ENCODE measurements at places on chromosomes 1 and 21.

GRCh38 chr1:84918726-84919336 is 25.8 kb upstream of the LPAR3 start:
- H3K27me3 ChIP-seq = no peaks in the 10 kb centered on the region
- H3K27ac ChIP-seq = no peak overlapping the region
- no peak for DNase-seq
- H3K36me3 ChIP-seq = no peaks in the 10 kb centered on the region

GRCh38 chr1:212381397-212382035 is 33.2 kb downstream of the PACC1 start:
- H3K36me3 ChIP-seq = peaks cover 92% of the 10 kb centered on the region
- no peak overlapping the region for H3K27ac ChIP-seq
- H3K4me3 ChIP-seq = no peak overlapping the region
- no peaks in the 10 kb centered on the region for H3K4me1 ChIP-seq
- H3K27me3 ChIP-seq = no peaks in the 10 kb centered on the region

DNA sequence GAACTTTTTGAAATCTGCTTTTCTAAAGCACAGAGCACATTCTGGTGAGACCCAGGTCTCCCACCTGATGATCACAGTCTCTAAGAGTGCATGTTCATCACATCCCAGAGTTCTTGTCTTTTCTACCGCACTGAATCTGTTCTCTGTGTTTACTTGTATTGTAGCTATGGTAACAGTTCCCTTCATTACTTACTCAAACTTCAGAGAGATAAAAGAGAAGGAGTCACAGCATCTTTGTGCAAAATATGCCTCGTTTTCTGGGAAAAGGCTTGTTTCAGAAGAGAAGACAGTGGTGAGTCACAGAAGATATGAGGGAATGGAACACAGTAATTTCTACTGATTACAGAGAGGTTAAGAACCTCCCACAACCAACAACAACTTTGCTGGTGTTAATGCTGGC is 580.6 kb downstream of the PLA2G4A start:
- H3K27me3 ChIP-seq = no peaks in the 10 kb centered on the region
- no peak overlapping the region for H3K4me3 ChIP-seq
- no peak for DNase-seq
- H3K27ac ChIP-seq = peak overlapping the region; percentile 66
- H3K36me3 ChIP-seq = no peaks in the 10 kb centered on the region

DNA sequence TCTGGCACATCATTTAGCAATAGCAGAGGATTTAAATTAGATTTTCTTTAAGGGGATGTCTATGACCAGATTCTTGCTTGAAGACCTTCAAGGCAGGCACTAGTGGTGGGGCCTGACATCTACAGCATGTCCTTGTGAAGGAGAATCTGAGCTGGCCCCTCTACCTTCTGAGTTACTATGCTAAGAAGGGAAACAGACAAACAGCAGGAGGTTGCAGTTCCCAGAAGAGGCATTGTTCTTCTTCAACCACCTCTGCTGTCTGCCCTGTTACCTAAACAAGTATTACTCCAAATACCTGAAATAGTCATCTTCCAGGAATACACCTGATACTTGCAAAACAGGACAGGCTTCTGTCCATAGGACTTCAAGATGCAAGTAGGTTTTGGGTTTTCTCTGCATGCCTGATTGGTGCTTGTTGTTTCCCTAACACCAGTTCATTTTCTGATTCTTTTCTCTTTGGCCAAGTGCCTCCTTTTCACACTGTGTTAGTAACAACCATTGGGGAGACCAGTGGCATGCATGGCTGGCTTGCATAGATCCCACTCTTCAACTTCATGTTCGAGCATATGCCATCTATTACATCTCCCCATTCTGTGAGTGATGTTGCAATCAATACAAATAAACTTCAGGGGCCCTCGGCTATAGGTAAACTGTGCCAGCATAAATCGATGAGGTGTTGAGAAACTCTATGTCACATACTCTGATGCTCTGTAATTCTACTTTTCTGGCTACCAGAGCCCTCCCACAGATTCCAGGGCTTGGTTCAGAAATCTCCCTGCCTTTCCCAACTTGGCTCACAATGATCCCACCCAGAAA is 93.0 kb upstream of the DUSP10 start:
- H3K27me3 ChIP-seq = no peaks in the 10 kb centered on the region
- H3K4me1 ChIP-seq = no peaks in the 10 kb centered on the region
- DNase-seq = no peak
- H3K27ac ChIP-seq = no peak overlapping the region
- H3K4me3 ChIP-seq = no peak overlapping the region

DNA sequence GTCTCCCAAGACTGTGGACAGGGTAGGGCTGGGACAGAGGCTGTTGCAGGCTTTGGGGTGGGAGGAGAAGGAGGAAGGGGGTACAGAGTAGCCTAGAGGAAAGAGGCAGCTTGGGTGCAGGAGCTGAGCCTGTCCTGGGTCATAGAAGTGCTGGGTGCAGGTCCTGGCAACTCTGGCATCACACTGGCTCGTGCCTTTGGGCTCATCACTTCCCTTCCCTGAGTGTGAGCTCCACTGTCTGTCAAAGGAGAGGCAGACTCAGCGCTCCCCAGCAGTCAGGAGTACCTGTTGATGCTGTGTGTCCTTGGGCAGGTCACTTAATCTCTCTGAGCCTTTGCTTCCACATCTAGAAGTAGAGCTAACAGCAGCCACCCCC is 157.1 kb downstream of the PTPRU start:
- no peaks in the 10 kb centered on the region for H3K27me3 ChIP-seq
- DNase-seq = no peak
- no peaks in the 10 kb centered on the region for H3K36me3 ChIP-seq

GRCh38 chr21:46163380-46163779 is 8.0 kb upstream of the FTCD start:
- H3K27me3 ChIP-seq = no peaks in the 10 kb centered on the region
- no peaks in the 10 kb centered on the region for H3K4me1 ChIP-seq
- DNase-seq = no peak
- H3K4me3 ChIP-seq = no peak overlapping the region
- H3K36me3 ChIP-seq = no peaks in the 10 kb centered on the region
- no peak overlapping the region for H3K27ac ChIP-seq

GRCh38 chr21:46001821-46002681 is 20.5 kb downstream of the COL6A1 start:
- no peak overlapping the region for H3K4me3 ChIP-seq
- H3K27me3 ChIP-seq = no peaks in the 10 kb centered on the region
- no peak for DNase-seq

DNA sequence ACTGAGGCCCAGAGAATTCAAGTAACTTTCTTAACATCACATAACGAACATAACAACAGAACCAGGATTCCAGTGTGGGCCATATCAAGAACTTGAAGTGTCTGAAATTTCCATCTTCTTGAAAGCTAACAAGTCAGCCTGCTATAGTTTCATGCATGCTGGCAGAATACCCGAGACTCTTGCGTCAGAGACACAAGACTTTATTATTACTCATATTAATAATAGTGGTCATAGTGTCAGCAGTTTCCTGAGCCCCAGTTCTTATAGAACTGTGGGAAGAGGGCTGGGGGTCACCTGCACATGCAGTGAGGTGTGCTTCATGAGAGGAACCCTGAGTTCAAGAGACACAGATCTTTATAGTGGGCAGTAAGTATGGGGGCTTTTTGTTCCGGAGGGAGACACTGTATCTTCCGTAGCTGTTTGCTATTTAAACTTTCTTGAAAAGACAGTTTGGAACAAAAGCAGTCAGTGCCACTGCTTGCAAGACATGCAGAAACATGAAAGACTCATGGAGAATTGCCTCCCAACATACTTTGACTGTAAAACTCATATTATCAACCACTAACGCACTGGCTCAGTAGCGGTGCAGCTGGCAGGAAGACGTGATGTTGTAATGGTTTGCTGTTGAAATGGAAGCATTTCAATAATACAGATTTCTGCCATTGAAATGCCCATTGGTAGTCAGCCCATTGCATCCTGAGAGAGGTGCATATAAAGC is 339.2 kb downstream of the ADGRL2 start:
- no peaks in the 10 kb centered on the region for H3K27me3 ChIP-seq
- no peaks in the 10 kb centered on the region for H3K4me1 ChIP-seq
- no peaks in the 10 kb centered on the region for H3K36me3 ChIP-seq
- H3K4me3 ChIP-seq = no peak overlapping the region
- no peak for DNase-seq

- no peak overlapping the region for H3K4me3 ChIP-seq
- H3K27me3 ChIP-seq = no peaks in the 10 kb centered on the region
- DNase-seq = peak; percentile 43
- H3K4me1 ChIP-seq = no peaks in the 10 kb centered on the region
- peaks cover 99% of the 10 kb centered on the region for H3K36me3 ChIP-seq
Observed at GRCh38 chr1:156797212-156797871, 19.3 kb downstream of the SH2D2A start.

GRCh38 chr1:206663362-206663761 is 21.3 kb upstream of the MAPKAPK2 start:
- peaks cover 3% of the 10 kb centered on the region for H3K27me3 ChIP-seq
- no peak overlapping the region for H3K27ac ChIP-seq
- H3K4me3 ChIP-seq = no peak overlapping the region
- peaks cover 11% of the 10 kb centered on the region for H3K4me1 ChIP-seq

GRCh38 chr21:17343055-17343454 is 169.8 kb upstream of the CXADR start:
- H3K4me1 ChIP-seq = no peaks in the 10 kb centered on the region
- no peaks in the 10 kb centered on the region for H3K27me3 ChIP-seq
- H3K4me3 ChIP-seq = no peak overlapping the region
- peak; percentile 58 for DNase-seq
- H3K27ac ChIP-seq = no peak overlapping the region

DNA sequence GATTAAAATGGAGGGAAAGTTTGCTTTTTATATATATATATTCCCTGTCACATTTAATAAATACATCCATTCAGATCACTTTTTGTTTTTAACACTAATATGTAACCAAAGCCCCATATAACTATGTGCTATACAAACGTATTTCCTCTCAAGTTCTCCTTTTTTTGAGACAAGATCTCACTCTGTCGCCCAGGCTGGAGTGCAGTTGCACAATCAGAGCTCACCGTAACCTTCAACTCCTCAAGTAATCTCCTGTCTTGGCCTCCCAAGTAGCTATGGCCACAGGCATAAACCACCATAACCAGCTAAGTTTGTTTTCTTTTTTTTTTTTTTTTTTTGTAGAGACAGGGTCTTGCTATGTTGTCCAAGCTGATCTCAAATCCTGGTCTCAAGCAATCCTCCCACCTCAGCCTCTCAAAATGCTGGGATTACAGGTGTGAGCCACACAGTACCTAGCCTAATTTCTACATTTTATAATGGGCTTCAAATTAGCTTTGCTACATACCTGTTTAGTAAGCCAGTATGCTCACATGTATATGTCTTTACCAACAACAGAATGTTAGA is 120.0 kb downstream of the TGFBR3 start:
- no peak overlapping the region for H3K27ac ChIP-seq
- DNase-seq = no peak
- H3K4me3 ChIP-seq = no peak overlapping the region
- H3K36me3 ChIP-seq = no peaks in the 10 kb centered on the region
- H3K27me3 ChIP-seq = no peaks in the 10 kb centered on the region
- peaks cover 24% of the 10 kb centered on the region for H3K4me1 ChIP-seq

DNA sequence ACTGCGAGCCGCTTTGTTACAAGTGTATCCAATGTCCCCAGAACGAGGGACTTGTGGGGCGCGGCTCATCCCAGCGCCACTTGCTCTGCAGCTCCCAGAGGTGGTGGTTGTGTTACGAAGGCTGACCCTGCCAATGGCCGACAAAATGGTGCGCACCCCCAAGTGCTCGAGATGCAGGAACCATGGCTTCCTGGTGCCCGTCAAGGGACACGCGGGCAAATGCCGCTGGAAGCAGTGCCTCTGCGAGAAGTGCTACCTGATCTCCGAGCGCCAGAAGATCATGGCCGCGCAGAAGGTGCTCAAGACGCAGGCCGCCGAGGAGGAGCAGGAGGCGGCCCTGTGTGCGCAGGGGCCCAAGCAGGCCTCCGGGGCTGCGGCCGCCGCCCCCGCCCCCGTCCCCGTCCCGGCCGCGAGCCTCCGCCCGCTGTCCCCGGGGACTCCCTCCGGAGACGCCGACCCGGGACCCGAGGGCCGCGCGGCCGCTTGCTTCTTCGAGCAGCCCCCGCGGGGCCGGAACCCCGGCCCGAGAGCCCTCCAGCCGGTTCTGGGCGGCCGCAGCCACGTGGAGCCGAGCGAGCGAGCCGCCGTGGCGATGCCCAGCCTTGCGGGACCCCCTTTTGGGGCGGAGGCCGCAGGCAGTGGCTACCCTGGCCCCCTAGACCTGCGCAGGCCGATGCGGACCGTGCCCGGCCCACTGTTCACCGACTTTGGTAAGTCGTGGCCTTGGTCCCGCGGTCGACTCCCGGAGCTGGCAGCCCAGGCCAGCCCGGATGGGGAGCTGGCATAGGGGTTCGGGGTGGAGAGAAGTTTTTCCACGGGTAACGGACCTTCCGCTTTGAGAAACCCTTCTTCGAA is at the start of gene DMRTB1:
TSS of gene DMRTB1 (plus strand) at position 79 of the 855 bp plus-strand sequence. CDS start at position 134, 55 bp downstream.
- H3K27ac ChIP-seq = no peak within 1 kb of the TSS
- no peak for DNase-seq
- no peak within 1 kb of the TSS for H3K4me3 ChIP-seq
- H3K27me3 ChIP-seq = peaks cover 3% of the 10 kb centered on the region
- no peaks in the 10 kb centered on the region for H3K36me3 ChIP-seq

- no peaks in the 10 kb centered on the region for H3K36me3 ChIP-seq
- no peak overlapping the region for H3K4me3 ChIP-seq
- H3K27me3 ChIP-seq = no peaks in the 10 kb centered on the region
- no peak for DNase-seq
Observed at GRCh38 chr1:226660410-226661182, 78.5 kb downstream of the ITPKB start.

- no peak for DNase-seq
- no peaks in the 10 kb centered on the region for H3K36me3 ChIP-seq
- H3K27me3 ChIP-seq = no peaks in the 10 kb centered on the region
- no peak overlapping the region for H3K4me3 ChIP-seq
- no peaks in the 10 kb centered on the region for H3K4me1 ChIP-seq
Observed at GRCh38 chr1:182484531-182485257, 34.7 kb downstream of the RGSL1 start.

DNA sequence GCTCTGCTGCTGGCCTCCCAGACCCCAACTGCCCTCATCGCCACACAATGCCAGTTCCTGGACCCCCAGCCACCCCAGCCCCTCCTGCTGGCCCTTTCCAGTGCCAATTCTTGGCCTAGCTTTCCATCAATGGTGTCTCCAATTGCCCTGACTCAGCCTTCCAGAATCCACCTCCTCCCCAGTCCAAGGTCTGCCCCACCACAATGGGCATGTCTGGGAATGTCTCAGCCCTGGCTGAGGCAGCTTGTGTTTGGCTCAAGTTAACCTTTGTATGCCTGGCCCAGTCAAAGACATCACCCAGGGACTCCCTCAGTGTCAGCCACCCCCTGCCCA is 16.4 kb downstream of the ALDH4A1 start:
- H3K36me3 ChIP-seq = peaks cover 7% of the 10 kb centered on the region
- H3K27ac ChIP-seq = no peak overlapping the region
- no peak overlapping the region for H3K4me3 ChIP-seq
- H3K4me1 ChIP-seq = no peaks in the 10 kb centered on the region
- DNase-seq = no peak
- H3K27me3 ChIP-seq = no peaks in the 10 kb centered on the region

DNA sequence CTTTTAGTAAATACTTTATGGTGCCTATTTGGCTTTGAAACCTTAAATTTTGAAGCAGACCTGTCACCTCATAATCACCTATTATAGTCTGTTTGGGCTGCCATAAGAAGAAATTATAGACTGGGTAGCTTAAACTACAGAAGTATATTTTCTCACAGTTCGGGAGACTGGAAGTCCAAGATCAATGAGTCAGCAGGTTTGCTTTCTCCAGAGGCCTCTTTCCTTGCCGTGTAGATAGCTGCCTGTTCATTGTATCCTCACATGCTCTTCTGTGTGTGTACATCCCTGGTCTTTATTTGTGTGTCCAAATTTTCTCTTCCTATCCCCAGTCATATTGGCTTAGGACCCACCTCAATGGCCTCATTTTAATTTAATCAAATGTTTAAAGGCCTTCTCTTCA is 518.2 kb downstream of the ADGRL2 start:
- H3K27ac ChIP-seq = no peak overlapping the region
- no peaks in the 10 kb centered on the region for H3K27me3 ChIP-seq
- no peaks in the 10 kb centered on the region for H3K36me3 ChIP-seq
- no peak for DNase-seq
- no peaks in the 10 kb centered on the region for H3K4me1 ChIP-seq
- no peak overlapping the region for H3K4me3 ChIP-seq

Data from neuronal stem cell (in vitro differentiated cells).